Activated CD4-positive, alpha-beta T cell treated with anti-CD3 and anti-CD28 coated beads, Interleukin-2, amount 10 ng/mL, durations not matched to agents 24 days and 14 days (primary cell): ENCODE measurements at places on chromosomes 2 and 18. TPM values are rescaled to one million over a fixed set of nuclear protein-coding genes. Genes with fewer than 3 reads are reported as not detected.

DNA sequence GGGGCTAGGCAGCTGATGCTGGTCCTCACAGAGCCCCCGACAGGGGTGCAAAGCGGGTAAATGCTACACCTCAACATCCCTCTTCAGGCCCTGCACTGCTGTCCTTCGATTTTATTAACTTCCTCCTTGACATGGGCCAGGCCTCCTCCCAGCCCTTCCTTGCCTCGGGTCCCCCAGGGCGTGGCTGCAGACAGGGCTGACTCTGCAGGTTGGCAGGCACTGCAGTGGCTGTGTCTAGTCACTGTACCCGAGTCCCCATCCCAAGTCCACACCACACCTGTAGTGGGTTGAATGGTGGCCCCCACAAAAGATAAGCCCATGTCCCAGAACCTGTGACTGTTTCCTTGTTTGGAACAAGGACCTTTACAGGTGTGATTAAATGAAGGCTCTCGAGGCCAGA is 140.2 kb downstream of the TWIST2 start:
- no peaks in the 10 kb centered on the region for H3K27me3 ChIP-seq
- no peak for DNase-seq
- H3K36me3 ChIP-seq, result no peaks in the 10 kb centered on the region
- no peak overlapping the region for H3K4me3 ChIP-seq
- no peak overlapping the region for H3K27ac ChIP-seq

GRCh38 chr2:230319211-230319862 is 7.7 kb upstream of the SP140L start:
- no peaks in the 10 kb centered on the region for H3K27me3 ChIP-seq
- peak overlapping the region; percentile 93 for H3K27ac ChIP-seq
- peaks cover 55% of the 10 kb centered on the region for H3K36me3 ChIP-seq
- peak; percentile 94 for DNase-seq

- no peak overlapping the region for H3K27ac ChIP-seq
- DNase-seq, result peak; percentile 77
- no peaks in the 10 kb centered on the region for H3K36me3 ChIP-seq
Measured at GRCh38 chr2:109129356-109129920, 433 bp downstream of the SH3RF3 start.

The ITM2C gene
- total RNA-seq, result 8.3 and 10.3 TPM in 2 replicates

- no peak for DNase-seq
- H3K27me3 ChIP-seq, result no peaks in the 10 kb centered on the region
- H3K36me3 ChIP-seq, result peaks cover 80% of the 10 kb centered on the region
- peak overlapping the region; percentile 93 for H3K4me3 ChIP-seq
Measured at GRCh38 chr2:230231251-230231650, 5.7 kb downstream of the SP140 start.

- H3K27me3 ChIP-seq, result no peaks in the 10 kb centered on the region
- H3K36me3 ChIP-seq, result peaks cover 53% of the 10 kb centered on the region
- H3K4me3 ChIP-seq, result no peak overlapping the region
- no peak overlapping the region for H3K27ac ChIP-seq
- DNase-seq, result no peak
- H3K4me1 ChIP-seq, result peaks cover 8% of the 10 kb centered on the region
Measured at GRCh38 chr2:135647836-135648579, 93.6 kb upstream of the UBXN4 start.

DNA sequence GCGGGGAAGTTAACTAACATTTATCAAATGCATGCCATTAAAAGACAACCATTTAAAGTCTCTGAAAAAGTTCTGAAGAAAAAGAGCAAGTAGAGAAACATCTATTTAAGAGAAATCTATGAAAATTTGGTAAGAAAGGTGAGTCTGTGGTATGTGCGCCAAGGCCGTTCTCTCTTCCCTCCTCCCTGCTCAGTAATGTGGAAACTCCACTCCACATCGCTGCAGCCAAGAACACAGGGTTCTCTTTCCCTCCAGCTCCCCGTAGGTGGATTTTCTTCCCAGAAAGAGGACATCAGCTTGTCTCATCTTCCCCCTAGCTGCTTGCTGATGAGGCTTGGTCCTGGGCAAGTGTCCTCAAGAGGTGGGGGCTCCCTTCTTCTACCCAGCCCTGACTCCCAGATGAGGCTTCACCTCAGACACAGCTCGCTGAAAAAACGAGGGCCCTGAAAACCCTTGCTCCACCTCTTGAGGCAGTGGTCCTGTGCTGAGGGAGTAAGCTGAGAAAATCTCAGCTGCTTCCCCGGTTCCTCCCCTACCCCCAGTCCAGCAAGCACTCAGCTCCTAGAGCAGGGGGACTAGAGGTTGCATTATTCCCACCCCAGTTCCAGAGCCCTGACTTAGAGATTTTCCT is 45.8 kb upstream of the PTPRM start:
- no peak for DNase-seq
- no peak overlapping the region for H3K4me3 ChIP-seq
- no peaks in the 10 kb centered on the region for H3K27me3 ChIP-seq
- H3K27ac ChIP-seq, result no peak overlapping the region
- H3K36me3 ChIP-seq, result no peaks in the 10 kb centered on the region

The CDH2 gene
- 0.07 TPM in 1 of 2 replicates, not detected in the other for total RNA-seq

- no peaks in the 10 kb centered on the region for H3K4me1 ChIP-seq
- H3K27me3 ChIP-seq, result no peaks in the 10 kb centered on the region
- no peak overlapping the region for H3K27ac ChIP-seq
- no peaks in the 10 kb centered on the region for H3K36me3 ChIP-seq
- no peak overlapping the region for H3K4me3 ChIP-seq
Measured at GRCh38 chr18:6561420-6561861, 146.7 kb upstream of the L3MBTL4 start.

The LOXHD1 gene
- not detected in 2 replicates for total RNA-seq

The CFAP65 gene
- not detected in 2 replicates for total RNA-seq

The FBLN7 gene
- 26.8 and 28.7 TPM in 2 replicates for total RNA-seq

DNA sequence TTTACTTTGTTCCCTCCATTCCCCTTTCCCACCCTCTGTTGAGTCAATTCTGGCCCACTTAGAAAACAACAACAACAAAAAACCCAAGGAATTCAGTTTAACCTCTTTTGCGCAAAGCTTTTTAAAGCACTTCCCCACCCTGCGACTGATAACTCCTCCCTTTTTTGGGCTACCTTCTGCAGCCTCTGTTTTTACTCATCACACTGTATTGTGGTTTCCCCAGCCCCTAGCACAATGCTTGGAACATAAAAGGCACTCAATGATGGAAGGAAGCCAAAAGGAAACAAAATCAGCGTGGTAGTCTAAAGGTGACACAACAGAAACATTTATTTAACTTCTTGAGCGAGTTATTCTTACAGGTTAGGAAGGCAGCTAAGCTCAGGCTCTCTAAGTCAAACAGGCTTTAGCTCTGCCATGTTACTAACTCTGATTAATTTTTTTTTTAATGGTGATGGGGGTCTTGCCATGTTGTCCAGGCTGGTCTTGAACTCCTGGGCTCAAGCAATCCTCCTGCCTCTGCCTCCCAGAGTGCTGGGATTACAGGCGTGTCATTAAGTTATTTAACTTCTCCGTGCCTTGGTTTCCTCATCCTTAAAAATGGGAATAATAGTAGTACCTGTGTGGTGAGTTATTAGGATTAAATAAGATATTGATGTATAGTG is 1.3 kb downstream of the CEP68 start:
- peak overlapping the region; percentile 83 for H3K4me3 ChIP-seq
- H3K4me1 ChIP-seq, result peaks cover 53% of the 10 kb centered on the region
- peaks cover 2% of the 10 kb centered on the region for H3K36me3 ChIP-seq
- peak; percentile 91 for DNase-seq

DNA sequence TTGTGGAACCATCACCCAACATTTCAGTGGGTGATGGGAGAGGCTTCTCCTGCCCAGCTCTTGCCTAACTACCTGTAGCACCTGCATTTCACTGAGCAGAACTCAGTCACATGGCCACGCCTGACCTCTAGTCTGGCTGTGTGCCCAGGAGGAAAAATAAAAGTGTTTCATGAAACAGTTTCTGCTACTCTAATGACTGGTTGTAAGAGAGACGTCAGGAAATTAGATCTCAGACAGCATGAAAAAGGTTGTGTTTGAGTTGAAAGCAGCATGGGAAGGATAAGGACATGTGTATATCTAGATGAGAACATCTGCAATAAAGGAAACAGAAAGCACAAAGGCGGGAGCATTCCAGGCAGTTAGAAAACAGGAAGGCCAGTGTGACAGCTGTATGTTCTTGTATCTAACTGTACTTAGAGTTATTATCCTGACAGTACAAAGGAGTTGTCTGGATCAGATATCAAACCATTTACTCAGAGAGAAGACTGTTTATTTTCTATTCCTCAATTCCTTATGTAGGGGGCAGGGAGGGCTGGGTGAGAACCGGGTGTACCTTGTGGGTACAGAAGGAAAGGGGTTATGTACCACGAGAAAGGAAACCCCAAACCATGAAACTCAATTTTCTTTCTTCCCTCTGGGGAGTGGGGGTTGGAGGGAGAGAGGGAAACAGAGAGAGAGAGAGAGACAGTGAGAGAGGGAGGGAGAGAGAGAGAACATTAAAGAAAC is 307.4 kb upstream of the VWC2L start:
- H3K36me3 ChIP-seq, result no peaks in the 10 kb centered on the region
- no peak overlapping the region for H3K27ac ChIP-seq
- no peak for DNase-seq
- H3K4me1 ChIP-seq, result no peaks in the 10 kb centered on the region

DNA sequence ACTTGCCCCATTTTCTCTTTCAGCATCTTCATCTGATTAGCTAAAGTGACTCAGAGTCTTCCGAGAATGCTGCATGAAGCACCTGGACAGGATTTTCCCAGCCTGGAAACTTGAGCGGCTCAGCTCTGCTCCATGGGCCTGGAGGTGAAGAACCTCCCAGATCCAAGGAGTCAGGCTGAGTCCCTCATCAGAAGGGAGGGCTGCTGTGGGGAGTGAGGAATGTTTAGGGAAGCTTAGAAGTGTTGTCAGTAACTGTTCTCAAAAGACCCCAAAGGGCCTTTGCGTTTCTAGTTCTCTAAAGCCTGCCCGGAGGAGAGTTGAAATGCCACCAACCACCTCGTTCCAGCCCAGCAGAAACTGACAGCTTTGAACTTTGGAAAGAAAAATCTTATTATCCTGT is 157.1 kb downstream of the CLIP4 start:
- peaks cover 7% of the 10 kb centered on the region for H3K27me3 ChIP-seq
- DNase-seq, result no peak
- no peak overlapping the region for H3K4me3 ChIP-seq
- H3K4me1 ChIP-seq, result no peaks in the 10 kb centered on the region
- no peaks in the 10 kb centered on the region for H3K36me3 ChIP-seq

- peak; percentile 31 for DNase-seq
- peaks cover 18% of the 10 kb centered on the region for H3K36me3 ChIP-seq
- no peaks in the 10 kb centered on the region for H3K27me3 ChIP-seq
- no peak overlapping the region for H3K4me3 ChIP-seq
- no peak overlapping the region for H3K27ac ChIP-seq
Measured at GRCh38 chr2:19933351-19933981, 31.7 kb upstream of the TTC32 start.

- H3K27ac ChIP-seq, result no peak overlapping the region
- H3K4me1 ChIP-seq, result peaks cover 13% of the 10 kb centered on the region
- peaks cover 51% of the 10 kb centered on the region for H3K36me3 ChIP-seq
- no peak overlapping the region for H3K4me3 ChIP-seq
Measured at GRCh38 chr2:8806885-8807704, 30.3 kb downstream of the KIDINS220 start.

The SCN7A gene
- not detected in 2 replicates for total RNA-seq

DNA sequence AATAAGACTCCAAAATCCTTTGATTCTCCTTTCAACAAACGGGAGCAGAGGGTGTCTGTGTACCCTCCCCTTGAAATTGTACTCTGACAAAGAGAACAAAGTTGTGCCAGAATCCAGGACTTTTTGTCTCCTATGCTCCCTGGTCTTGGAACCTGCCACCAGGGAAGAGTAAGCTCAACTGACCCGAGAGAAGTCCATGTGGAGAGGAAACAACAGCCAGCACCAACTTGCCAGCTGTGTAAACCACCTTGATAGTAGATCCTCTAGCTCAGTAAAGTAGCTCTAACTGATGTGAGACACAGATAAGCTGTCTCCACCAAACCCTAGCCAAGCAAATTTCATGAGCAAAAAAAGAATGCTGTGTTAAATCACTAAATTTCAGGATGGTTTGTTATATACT is 46.9 kb downstream of the LNPK start:
- H3K36me3 ChIP-seq, result peaks cover 34% of the 10 kb centered on the region

The ASPRV1 gene
- 0.75 and 1.4 TPM in 2 replicates for total RNA-seq

GRCh38 chr18:48868468-48869466 is 82.0 kb downstream of the SMAD7 start:
- peak; percentile 83 for DNase-seq
- no peaks in the 10 kb centered on the region for H3K27me3 ChIP-seq
- peak overlapping the region; percentile 97 for H3K27ac ChIP-seq
- H3K36me3 ChIP-seq, result peaks cover 3% of the 10 kb centered on the region
- H3K4me1 ChIP-seq, result peaks cover 28% of the 10 kb centered on the region

The KLHL30 gene
- total RNA-seq, result not detected in 2 replicates

GRCh38 chr2:36626071-36626470 is 28.1 kb upstream of the FEZ2 start:
- peaks cover 2% of the 10 kb centered on the region for H3K36me3 ChIP-seq
- DNase-seq, result no peak
- H3K4me3 ChIP-seq, result no peak overlapping the region
- no peak overlapping the region for H3K27ac ChIP-seq
- peaks cover 15% of the 10 kb centered on the region for H3K27me3 ChIP-seq
- no peaks in the 10 kb centered on the region for H3K4me1 ChIP-seq

GRCh38 chr18:46832849-46833248 is 76.0 kb upstream of the ST8SIA5 start:
- H3K27ac ChIP-seq, result no peak overlapping the region
- no peaks in the 10 kb centered on the region for H3K4me1 ChIP-seq
- no peak overlapping the region for H3K4me3 ChIP-seq
- no peak for DNase-seq
- peaks cover 31% of the 10 kb centered on the region for H3K36me3 ChIP-seq

DNA sequence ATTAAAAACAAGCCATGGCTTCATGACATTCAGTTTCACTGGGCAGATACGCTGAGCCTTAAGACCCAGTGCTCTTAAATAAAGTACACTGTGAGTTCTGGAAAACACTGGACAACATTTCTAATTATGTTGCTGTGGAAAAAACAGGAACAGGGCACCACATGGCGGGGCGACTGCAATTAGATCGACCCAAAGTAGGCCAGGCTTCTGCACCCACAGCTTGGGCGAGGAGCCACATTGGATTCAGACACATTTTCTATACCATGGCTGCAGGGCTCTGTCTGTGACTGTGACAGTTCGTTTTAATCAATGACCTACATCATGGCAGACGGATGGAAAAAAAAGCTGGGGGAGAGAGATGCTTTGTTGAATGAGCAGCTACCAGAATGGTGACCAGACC is 227.2 kb upstream of the HS6ST1 start:
- no peak for DNase-seq
- H3K4me3 ChIP-seq, result no peak overlapping the region
- H3K27me3 ChIP-seq, result no peaks in the 10 kb centered on the region
- H3K36me3 ChIP-seq, result no peaks in the 10 kb centered on the region
- no peaks in the 10 kb centered on the region for H3K4me1 ChIP-seq

The KLHL14 gene
- total RNA-seq, result not detected in 2 replicates

DNA sequence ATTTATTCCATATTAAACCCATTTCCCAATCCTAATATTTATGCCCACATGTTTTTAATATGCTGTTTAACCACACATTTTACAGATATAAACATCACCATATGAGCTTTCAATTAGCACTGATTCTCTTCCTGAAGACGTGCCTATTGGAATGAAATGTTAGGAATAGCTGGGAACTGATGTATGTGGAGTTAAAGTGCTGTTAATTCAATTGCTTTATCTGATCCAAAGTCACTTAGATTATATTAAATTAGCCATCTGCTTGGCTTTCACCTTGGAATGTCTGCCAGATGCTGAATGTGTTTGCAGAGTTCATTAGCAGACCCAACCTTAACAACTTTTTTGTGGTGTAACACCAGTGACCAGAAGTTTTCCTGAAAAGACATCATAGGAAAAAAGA is 942.9 kb upstream of the KLHL29 start:
- H3K27me3 ChIP-seq, result no peaks in the 10 kb centered on the region
- no peak overlapping the region for H3K4me3 ChIP-seq
- no peaks in the 10 kb centered on the region for H3K36me3 ChIP-seq
- no peaks in the 10 kb centered on the region for H3K4me1 ChIP-seq
- no peak overlapping the region for H3K27ac ChIP-seq
